Nucleus accumbens (tissue), 56 donors: ENCODE measurements at places on chromosomes 2 and 18.

DNA sequence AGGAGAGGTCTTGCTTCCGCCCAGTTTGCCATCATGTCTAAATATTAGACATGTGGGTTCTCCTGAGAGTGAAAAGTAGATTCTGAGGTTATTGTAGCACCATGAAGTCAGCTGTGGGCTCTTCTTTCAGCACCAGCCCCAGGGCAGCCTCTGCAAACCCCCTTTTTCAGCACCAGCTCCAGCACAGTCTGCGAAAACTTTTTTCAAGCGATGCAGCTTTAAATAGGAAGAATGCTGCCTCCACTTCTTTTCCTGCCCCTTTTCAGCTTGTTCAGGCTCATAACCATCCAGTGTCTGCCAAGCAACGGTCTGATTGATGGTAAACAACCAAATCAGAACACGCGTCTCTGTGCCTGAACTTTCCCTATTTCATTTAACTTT is at the start of gene COL5A2:
Gene COL5A2, minus strand, starts transcription at position 192 of the 381 bp plus-strand sequence. Its CDS starts 157 bp downstream, at position 35.
- DNase-seq: no peak

DNA sequence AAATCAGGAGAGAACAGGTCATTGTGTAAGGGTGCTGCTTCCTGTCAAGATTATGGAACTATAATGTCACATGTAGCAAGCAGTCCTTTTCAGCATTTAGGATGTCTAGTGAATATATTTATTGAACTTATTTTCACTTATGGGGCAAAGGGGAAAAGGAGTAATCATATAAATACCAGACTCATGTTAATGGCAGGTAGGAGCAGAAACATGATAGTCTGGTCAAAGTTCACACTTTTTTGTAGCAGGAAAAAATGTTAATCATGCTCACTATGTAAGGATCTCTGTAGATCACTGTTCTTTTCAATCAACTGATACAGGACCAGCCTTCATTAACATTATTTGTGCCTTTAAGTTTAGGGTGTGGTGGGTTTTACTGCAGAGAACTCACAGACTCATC is 219.0 kb downstream of the STK39 start:
- no peak for DNase-seq

DNA sequence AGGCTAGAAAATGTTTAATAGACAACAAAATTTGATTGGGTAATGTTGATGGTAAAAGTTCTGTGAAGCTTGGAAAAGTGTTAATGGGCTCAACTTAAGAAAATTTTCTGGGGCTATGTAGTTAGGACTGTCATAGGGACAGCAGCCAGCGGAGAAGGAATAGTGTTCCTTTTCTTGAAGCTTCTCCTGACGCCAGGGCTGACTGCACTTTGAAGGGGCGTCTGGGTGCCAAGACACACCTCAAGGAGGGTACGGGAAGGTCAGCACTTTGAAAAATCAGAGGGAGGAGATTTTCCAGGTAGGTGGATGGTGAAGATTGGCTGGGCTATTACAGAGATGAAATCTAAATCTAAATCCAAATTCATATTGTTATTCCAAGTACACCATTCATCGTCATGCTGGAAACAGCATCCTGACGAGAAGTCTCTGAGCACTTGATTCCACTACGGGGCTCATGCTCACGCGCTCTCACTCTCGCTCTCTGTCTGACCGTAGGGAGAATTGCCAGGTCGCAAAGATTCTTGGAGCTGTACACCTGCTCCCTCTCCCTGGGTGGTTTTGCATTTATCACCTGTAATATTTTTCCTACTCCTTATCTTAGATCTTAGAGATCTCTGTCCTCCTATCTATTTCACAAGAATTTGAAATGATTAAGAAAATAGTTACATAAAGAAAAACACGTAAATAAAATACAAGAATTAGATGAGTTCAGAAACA is 91.0 kb downstream of the ITGB1BP1 start:
- no peak for DNase-seq

GRCh38 chr2:189440644-189440946 is 679 bp upstream of the WDR75 start:
- no peak for DNase-seq

DNA sequence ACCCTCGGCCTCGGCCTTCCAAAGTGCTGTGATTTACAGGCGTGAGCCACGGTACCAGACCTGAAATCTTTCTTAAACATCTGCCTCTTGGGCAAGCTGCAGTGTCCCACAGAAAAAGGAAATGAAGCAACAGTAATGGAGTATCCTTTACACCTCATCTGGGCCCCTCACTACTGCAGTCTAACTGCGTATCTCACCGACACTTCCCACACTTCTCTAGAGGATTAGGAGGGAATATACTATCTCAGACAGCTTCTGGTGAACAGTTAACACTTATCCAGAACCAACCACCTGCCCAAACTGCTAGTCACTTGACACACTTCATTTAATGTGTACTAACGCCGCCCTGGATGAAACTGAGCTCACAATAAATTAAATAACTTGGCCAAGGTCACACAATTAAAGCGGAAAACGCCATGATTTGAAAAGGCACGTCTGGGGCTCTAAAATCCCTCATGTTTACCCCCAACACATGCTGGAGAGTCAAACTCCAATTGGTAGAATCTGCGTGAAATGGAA is 993 bp downstream of the COX7A2L start:
- no peak for DNase-seq

- DNase-seq: no peak
These were observed 174.0 kb downstream of the CCDC85A start for GRCh38 chr2:56357655-56358295.
